Hindlimb muscle (tissue), 1 donor: ENCODE measurements at places on chromosomes 5 and 9. TPM values are rescaled to one million over a fixed set of nuclear protein-coding genes. Genes with fewer than 3 reads are reported as not detected.
A peak's percentile ranks its signal among the peaks of the same experiment; 100 is the strongest.

The SPINK9 gene
- not detected for polyA plus RNA-seq

The PDZD2 gene
- 6.1 TPM for polyA plus RNA-seq

DNA sequence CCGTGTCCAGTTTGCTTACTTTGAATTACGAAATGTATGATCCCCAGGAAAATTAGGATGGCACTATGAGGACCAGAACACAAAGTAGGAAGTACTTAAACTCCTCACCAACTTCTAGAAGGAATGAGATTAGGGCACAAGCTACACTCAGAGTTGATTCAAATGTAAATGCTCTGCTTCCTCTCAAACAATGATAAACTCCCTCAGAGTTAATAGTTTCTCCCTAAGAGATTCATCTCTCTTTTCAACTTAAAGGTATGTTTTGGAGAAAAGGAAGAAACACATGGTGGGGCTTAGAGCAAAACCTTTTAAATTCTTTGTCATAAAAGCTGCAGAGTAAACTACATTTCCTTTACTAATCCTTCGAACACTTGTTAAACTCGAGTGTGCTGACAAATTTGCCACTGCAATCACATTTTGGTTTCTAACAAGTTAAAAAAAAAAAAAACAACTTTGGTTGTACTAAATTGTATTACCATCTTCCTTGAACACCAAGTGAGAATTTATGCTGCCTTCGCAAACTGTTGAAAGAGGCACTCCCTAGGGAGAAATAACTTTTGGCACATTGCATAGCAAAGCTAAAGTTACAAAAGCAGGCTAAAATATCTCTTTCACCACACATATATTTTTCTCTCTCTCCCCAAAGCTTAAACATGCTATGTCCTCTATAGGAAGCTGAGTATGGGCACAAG, 66.6 kb downstream of the DENND1A start:
- peak; percentile 13 for DNase-seq

DNA sequence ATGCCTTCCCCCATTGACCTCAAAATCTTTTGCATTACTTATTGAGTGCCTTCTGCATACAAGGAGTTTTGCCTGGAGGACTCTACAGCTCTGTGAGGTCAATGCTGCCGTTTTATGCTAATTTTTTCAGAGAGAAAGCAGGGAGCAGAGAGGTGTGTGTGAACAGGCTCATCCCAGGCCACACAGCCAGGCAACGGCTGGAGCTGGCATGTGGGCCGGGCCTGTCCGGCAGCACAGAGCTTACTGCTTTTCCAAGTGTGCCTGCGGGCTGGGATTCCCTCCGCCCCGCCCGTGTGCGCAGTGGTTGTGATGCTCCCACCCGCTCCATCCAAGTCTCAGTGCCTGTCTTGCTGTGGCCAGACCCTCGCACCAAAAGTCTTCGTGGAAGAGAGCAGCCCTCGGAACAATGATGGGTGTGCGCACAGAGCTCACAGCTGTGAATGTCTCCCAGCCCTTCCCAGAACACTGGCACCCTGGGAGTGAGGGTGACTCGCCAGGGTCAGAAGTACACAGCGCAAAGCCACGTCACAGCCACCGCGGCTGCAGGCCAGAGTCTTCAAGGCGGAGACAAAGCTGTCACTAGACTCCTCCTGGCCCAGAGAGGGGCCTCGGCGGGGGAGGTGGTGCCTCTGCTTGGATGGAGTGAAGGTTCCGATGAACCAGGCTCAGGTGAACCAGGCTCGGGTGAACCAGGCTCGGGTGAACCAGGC, 82.8 kb downstream of the COL5A1 start:
- no peak for DNase-seq

- DNase-seq, result no peak
Observed at GRCh38 chr9:71506821-71507220, 261.5 kb downstream of the CEMIP2 start.

The TMEFF1 gene
- polyA plus RNA-seq, result 2.7 TPM

- DNase-seq, result no peak
Observed at GRCh38 chr9:112032009-112032408, 135.4 kb downstream of the UGCG start.

GRCh38 chr9:71223953-71224538, 102.6 kb upstream of the TRPM3 start:
- DNase-seq, result no peak

The NUTM2G gene
- 1.6 TPM for polyA plus RNA-seq

- no peak for DNase-seq
Observed at GRCh38 chr5:177176175-177176711, 42.7 kb downstream of the NSD1 start.

- no peak for DNase-seq
Observed at GRCh38 chr5:41762426-41762825, 107.8 kb downstream of the OXCT1 start.

DNA sequence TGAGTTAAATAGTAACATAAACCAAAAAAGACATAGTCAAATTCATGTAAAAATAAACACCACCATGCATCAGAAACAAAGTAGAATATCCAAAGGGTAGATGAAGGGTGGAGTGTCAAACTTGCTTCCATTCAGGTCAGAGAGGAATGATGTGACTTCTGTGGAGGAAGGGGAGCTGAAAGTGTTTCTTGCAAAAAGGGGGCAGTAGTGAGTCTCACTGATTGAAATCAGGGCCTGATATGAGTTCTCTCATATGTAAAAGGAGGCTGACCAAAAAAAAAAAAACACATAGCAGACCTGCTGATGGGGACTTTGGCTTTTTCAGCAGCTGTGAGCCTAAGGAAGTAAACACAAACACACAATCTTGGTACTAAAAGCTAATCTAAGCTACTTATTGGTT, 38.8 kb upstream of the RGMB start:
- no peak for DNase-seq

The KCNIP1 gene
- polyA plus RNA-seq, result 1.3 TPM

- DNase-seq, result no peak
Observed at GRCh38 chr5:146695646-146696045, 179.7 kb upstream of the GPR151 start.

DNA sequence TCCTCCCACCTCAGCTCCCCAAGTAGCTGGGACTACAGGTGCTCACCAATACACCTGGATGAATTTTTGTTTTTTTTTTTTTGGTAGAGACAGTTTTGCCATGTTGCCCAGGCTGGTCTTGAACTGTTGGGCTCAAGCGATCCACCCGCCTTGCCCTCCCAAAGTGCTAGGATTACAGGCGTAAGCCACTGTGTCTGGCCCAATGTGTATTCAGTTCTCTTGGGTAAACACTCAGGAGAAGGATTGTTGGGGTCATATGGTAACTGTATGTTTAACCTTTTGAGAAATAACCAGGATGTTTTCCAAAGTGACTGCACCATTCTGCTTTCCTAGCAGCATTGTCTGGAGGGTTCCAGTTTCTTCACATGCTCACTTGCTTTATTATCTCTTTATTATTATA, 67.4 kb downstream of the TNPO1 start:
- DNase-seq, result no peak

The F2R gene
- polyA plus RNA-seq, result 19.9 TPM

- DNase-seq, result no peak
Observed at GRCh38 chr9:91904588-91905236, 45.3 kb downstream of the ROR2 start.

DNA sequence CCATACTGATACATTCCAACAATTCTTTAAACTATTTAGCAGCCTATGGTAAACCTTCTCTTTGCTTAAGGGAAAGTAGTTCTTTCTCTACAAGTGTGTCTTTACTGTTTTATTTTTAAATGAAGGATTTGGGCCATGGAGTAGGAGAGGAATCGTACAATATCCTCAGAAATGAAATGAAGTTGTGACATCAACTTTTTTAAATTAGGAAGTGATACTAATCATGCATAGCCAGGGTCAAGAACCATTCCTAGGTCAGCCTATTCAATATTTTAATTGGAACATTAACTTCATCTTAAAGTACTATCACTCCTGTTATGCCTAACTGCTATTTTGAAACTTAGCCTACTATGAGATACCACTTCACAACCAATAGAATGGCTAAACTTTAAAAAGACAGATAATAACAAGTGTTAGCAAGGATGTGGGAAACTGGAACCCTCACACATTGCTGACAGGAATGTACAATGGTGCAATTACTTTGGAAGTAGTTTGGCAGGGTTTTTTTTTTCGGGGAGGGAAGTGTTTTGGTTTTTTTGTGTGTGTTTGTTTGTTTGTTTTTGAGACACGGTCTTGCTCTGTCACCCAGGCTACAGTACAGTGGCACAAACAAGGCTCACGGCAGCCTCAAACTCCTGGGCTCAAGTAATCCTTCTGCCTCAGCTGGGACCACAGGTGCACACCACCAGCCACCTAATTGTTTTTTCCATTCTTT, 10.7 kb downstream of the AGTPBP1 start:
- DNase-seq, result no peak

The CDC20B gene
- polyA plus RNA-seq, result 0.12 TPM

The AJM1 gene
- 2.8 TPM for polyA plus RNA-seq

- DNase-seq, result no peak
Observed at GRCh38 chr5:115419846-115420585, 123.6 kb upstream of the CCDC112 start.
